Posterior cingulate gyrus (tissue), 11 donors: ENCODE measurements at places on chromosomes 6 and 20.

GRCh38 chr6:3585320-3585935 lies 128.6 kb upstream of the SLC22A23 start:
- DNase-seq: no peak

- DNase-seq: no peak
Measured at GRCh38 chr6:137780447-137781034, 86.5 kb upstream of the TNFAIP3 start.

DNA sequence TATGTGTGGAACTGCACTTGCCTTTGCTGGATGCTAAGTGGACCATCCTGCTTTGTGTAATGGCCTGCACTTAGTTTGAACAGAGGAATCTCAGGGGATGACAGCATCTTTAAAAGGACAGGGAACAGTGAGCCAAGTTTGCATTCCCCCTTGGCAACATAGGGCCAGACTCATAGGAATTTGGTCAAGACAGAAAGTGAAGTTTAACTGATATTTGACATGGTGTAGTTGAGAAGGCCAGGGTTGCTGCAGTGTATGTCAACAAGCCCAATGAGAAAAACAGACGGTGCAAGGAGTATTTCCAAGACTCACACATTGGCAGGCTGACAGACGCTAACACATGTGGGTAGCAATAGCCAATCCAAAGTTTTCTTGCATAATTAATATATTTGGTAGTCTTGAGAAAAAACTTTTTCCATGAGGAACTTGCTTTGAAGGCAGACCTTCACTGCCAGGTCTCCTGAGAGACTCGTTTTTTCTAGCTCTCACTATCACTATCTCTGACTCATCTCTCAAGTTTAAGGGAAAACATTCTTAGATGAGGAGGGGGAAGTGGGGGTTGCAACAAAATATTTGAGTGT lies 213.8 kb downstream of the IBTK start:
- DNase-seq: no peak

- no peak for DNase-seq
Measured at GRCh38 chr6:163487606-163488005, 73.1 kb downstream of the QKI start.

- no peak for DNase-seq
Measured at GRCh38 chr6:40504274-40504673, 82.9 kb downstream of the LRFN2 start.

- no peak for DNase-seq
Measured at GRCh38 chr6:16595514-16596120, 165.6 kb downstream of the ATXN1 start.

DNA sequence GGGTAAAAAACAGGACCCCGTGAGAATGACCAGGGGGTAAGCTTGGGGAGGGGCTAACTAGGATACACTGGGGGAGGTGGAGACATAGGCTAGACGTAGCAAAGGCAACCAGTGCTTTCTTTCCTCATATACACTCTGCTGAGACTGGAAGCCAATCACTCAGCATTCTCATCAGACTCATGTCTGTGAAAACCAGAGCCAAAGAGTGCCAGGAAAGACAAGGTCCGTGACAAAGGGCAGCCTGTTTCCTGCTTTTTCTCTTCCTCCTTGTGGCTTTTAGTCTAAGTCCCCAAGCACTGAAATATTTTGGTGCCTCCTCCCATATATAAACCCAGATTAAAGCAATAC lies 97.9 kb upstream of the NEDD9 start:
- DNase-seq: no peak

DNA sequence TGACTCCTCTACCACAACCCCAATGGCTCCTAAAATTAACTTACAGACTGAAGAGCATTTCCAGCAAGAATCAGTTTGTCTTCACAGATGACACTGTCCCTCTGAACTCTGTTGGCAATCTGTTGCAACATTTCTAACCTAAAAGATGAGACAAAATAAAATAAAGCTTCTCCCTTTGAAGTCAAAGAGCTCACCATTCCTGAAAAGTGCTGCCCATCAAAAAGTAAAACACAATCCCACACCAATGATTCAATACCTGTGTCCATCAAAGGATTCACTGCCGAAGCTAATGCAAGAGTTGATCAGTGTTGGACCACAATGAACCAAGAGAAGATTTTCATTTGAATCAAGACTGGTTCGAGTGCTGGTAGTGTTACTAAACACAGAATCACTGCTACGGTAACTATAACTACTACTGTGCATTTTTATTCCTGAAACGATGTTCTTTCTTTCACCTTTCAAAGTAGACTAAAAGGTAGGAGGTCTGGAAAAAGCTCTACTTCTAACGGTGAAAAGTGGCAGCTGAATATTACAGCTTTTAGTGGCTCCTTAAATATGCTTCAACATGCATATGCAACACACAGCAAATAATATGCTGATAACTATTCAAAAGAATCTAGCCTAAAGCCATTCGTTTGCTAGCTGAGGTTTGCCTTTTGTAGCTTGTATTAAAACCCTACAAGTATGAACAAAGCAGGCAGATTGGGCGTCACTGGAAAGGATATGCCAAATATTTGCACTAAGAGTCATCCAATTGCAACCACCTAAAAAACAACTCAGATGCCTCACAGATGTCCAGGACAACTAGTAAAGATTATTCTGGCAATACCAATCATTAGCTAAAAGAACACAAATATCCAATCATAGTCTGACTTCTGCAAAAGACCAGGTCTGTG lies at the start of gene DST:
Gene DST (minus strand): TSS at position 524 of the 896 bp plus-strand sequence.
- DNase-seq: no peak

- DNase-seq: peak; percentile 91
Measured at GRCh38 chr20:50191544-50192363, 1.1 kb downstream of the CEBPB start.

DNA sequence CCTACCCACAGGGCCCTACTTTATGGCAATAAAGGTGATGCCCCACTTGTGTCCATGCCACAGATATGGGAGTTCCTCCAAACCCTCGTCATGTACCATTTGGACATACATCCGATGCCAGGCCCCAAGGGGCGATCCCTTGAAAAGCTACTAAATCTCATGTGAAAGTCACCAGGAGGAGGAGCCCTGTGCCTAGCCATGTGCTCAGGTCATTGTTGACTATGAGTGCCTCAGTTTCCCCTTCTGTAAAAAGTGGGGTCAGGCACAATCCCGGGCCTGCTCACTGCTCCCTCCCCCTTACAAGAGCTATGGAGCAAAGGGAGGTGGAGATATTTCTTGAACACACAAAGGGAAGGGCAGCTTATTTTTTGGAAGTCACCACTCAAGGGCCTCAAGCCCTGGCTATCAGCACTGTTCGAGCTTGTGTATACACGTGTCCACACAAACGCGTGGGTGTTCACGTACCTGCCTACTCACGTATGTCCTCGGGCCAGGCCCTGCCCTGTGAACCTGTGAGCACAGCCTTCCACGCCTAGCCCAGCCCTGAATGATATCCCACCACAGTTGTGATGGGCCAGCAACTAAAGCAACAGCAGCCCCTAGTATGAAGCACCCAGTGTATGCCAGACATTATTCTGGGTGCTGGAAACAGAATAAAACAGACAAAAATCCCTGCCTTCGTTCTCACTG lies 1.9 kb downstream of the ACTL10 start:
- no peak for DNase-seq

DNA sequence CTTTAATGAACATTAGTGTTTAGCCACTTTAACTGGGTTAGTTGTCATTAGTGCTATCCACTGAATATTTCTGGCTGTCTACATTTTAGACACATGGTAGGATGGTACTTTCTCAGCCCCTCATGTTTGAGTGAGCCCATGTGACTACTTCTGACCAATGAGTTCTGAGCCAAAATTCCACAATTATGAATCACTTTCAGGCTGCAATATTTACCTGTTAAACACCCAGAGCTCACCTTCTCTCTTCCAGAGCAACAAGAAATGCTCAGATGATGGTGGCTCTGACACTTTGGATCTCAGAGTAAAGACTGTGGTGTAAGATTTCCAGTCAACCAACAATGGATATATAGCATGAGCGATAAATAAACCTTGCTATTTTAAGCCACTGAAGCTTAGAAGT lies 24.8 kb downstream of the SPACA1 start:
- DNase-seq: no peak

DNA sequence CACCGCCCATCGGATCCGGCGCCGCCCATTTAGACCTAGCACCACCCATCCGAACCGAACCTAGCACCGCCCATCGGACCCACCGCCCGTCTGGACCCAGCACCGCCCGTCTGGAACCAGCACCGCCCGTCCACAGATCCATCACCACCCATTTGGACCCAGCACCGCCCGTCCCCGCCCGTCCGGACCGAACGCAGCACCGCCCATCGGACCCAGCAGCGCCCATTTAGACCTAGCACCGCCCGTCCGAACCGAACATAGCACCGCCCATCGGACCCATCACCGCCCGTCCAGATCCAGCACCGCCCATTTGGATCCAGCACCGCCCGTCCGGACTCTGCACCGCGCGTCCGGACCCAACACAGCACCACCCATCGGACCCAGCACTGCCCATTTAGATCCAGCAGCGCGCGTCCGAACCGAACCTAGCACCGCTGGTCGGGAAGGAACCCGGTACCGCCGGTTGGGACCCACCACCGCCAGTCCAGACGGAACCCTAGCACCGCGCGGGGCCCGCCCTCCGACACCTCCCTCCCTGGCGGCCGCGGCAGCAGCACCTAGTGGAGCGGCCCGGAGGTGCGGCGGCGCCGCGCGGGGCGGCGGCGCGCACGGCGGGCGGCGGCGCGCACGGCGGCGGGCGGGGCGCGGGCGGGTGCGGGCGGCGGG lies 348 bp upstream of the AFDN start:
- DNase-seq: peak; percentile 77

DNA sequence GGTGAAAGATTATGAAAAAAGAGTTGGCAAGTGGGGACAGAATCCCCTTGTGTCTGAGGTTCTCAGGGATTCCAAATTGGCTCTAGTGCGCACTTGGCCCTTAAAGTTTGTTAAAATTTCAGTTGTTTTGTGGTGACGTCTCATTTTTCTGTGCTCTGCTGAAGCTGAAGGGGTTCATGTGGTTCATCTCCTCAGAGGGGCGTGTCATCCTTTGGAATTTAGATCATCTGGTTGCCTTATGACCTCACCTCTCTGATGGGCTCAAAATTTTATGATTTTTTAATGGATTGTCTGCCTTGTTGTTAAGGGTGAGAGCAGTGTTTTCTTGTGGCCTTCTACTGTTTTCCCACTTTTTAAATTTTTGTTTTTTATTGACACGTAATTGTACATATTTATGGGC lies 20.3 kb downstream of the CYB5R4 start:
- no peak for DNase-seq

DNA sequence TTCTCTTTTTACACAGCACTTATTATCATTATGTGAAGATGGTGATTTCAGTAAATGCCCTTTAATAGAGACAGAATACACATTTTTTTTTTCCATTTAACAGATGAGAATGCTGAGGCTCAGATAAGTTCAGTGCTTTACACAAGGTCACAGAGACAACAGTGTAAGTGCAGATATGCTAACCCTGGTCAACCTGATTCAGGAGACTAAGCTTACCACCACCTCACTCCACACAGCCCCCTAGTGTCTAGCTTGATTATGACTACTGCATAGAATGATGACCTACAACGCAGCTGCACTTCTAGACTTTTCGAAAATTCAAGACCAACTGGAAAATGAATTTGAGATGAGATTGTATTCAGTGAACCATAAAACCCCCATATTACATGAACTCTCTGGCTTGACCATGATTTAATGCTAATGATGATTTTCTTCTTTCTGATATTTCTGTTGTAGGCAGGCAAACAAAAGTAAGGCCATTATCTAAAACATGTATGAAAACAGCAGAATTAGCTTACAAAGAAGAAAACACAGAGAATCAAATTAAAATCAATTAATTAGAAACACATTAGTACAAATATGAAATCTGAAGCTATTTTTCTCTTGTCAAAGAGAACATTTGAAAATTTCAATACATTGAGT lies 212.1 kb upstream of the PHACTR1 start:
- DNase-seq: no peak

- no peak for DNase-seq
Measured at GRCh38 chr6:80530103-80530502, 423.6 kb downstream of the BCKDHB start.

DNA sequence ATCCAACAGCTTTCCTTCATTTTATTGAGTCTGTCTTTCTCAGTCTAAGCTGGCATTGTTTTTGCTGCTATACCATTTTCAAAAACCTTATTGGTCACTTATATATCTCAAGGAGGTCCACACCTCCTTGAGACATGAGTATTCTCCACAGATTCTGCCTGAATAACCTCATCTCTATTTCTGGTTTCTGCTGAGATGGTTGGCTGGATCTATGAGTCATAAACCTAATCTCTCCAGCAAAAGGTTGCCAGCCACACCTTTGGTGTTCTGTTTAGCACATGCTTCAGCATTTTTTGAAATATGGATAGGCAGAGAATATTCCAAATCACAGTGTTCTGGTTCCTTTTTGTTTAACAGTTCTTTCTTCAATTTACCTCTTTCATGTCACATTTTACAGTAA lies 40.8 kb upstream of the TMEM244 start:
- DNase-seq: no peak

- no peak for DNase-seq
Measured at GRCh38 chr6:168273441-168274036, 46.0 kb downstream of the DACT2 start.

DNA sequence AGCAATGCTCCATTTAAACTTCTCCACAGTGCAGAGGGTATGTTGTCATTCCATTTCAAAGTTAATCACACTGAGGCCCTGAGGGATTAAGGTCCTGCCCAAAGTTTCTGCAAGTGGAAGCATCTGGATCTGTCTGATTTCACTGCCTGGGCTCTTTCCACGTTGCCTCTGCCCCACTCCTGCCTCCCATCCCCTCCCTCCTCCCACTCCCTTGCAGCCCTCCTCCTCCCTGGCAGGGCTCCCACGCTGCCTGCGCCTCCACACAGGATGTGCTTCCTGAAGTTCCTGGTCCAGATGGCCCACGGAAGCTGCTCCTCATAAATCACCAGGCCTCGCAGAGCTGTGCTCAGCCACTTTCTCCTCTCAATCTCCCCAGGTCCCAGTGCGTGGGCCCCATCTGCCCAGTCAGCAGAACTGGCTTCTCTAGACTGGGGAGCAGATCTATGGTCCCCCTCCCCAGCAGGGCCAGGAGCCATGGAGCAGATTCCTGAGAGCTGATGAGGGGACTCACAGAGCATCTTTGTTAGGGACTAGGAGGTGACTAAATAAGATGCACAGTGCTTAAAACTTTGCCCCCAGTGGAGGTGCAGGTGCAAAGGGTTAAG lies 65.4 kb upstream of the MAFB start:
- peak; percentile 86 for DNase-seq
